ENCODE measurements at places on chromosomes 12 and 14.

GRCh38 chr12:93460902-93461301 is 6.4 kb upstream of the MRPL42 start:
- no peak for DNase-seq

DNA sequence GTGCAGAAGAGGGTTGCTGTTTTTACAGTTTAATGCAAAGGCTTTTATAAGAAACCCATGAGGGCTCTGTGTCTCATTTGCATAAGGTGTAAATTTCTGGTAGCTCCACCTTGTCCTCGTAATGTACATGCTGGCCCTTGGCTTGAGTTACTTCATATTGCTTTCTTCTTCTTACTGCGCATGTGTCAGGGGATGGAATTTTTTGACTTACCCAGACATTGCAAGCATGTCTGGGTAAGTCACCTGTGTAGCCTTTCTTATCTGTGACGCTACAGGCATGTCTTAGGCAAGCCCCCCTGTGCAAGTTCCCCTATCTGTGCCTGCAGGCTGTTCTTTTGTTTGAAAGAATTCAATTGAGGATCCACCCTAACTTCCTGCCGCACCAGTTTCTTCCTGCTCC is 274.2 kb downstream of the ETNK1 start:
- DNase-seq, result no peak

- no peak for DNase-seq
These were observed 52.7 kb downstream of the NKX2-1 start for GRCh38 chr14:36467332-36467731.

DNA sequence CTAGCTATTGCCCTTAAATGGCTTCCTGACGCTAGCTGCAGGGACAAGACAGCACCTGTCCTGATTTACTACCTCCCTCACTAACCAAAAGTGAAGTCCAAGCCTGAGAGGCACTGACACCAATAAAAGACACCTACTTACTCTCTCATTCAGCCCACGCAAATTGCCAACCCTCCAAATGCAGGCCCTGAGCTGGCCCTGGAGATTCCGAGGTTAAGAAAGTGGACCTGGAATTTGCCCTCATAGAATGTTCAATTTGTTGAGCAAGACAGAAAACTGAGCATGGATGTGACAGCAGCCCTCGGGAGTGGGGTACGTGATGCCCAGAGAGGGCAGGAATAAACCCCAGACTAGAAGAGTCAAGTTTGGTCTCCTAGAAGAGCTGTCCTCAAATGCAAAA is 16.4 kb downstream of the SERPINA3 start:
- no peak for DNase-seq

DNA sequence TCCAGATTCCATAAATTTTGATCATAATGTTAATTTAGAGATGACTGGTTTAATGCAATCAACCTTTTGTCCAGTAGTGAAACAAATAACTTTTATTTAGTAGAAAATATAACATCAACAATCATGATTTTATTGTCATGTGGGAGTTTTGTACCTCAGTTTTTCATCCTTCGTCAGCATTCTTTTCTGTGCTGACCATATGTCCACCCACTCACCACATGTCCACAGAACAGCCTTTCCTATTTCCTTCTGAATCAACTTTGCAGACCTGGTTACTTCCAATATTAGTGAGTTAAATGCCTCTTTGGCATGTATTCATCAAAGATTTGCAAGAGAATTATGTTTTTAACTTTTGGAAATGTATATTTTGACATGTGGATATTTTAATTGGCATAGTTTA is 36.8 kb upstream of the CNTN1 start:
- DNase-seq, result no peak

GRCh38 chr12:115946092-115946491 is 331.4 kb downstream of the MED13L start:
- no peak for DNase-seq

GRCh38 chr12:31412292-31412801 is 86.4 kb upstream of the SINHCAF start:
- DNase-seq, result no peak

- no peak for DNase-seq
These were observed at the start of gene KRT72 for GRCh38 chr12:52600941-52601481. KRT72 (minus strand) TSS chr12:52601463; CDS start chr12:52601452, 11 bp downstream.

- DNase-seq, result no peak
These were observed 89.4 kb upstream of the GRIP1 start for GRCh38 chr12:66768293-66768692.

GRCh38 chr14:91175291-91176201 is 61.7 kb downstream of the DGLUCY start:
- no peak for DNase-seq

GRCh38 chr14:47993883-47994282 is 318.5 kb upstream of the MDGA2 start:
- no peak for DNase-seq

- DNase-seq, result no peak
These were observed 112.0 kb downstream of the SLC15A5 start for GRCh38 chr12:16165506-16165905.

DNA sequence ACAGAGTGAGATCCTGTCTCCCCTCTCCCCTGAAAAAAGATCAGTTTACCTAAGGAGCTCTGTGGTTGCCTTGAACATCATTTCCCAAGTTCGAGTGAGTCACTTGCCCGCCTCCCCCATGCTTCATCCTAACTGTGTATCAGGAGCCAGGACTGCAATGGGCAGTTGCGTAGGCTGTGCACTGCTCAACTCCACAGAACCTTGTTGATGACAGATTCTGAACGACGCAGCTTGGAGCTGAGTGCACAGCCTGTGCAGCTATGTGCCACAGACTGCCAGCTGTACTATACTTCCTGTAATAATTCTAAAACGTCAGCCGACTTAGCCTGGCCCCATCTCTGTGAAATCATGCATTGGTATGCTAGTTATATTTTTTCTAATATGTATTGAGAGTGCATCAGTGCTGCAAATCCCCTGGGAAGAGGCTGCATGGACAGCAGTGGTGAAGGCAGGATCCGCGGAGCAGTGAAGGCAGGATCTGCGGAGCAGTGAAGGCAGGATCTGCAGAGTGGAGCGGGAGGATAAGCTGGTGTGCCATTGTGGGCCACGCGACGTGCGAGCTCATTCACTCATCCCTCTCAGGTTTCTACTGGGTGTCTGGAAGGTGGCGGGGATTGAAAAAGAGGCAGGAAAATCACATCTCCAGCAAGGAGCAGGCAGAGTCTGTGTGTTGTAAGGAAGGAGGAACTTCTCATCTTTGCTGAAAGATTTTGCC is 80.8 kb downstream of the GALNT9 start:
- DNase-seq, result no peak

DNA sequence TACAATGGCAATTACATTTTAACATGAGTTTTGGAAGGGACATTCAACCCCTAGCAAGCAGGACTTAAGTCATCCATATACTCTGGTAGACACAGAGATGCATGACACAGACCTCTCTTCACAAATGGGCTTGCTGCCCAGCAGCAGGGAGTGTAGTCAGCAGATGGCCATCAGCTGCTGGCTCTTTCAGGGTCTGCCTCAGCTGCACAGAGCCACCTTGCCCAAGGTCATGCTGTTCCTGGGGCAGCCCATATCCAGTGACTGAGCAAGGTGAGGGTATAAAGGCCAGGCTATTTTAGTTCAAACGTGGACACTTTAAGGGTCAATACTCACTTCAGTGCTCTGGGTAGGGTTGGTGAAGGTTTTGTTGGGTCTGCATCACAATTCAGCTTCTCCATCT is 58.3 kb upstream of the JDP2 start:
- DNase-seq, result no peak

DNA sequence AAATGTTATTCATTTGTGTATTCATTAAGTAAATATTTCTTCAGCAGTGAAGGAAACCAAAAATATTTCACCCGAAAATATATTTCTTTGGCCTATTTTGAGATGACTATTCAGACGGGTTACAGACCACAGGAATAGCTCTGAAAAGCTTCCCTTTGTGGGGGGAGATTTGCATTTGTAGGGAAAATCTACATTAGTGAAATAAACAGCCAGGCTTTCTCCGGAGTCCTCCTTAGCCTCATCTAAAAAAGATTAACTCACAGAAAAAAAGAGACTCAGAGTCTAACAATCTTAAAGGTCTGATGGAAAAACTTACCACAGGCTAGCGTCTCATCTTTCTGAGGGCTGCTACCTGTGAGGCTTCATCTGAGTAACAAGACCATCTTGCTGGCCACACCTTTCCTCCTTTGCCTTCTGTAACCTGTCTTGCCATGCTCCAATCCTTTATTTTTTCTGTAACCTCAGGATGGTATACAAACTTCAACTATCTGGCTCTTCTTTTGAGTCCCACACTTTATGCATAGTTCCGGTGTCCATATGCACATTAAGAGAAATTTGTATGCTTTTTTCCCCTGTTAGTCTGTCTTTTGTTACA is 100.7 kb downstream of the CNTN1 start:
- no peak for DNase-seq

DNA sequence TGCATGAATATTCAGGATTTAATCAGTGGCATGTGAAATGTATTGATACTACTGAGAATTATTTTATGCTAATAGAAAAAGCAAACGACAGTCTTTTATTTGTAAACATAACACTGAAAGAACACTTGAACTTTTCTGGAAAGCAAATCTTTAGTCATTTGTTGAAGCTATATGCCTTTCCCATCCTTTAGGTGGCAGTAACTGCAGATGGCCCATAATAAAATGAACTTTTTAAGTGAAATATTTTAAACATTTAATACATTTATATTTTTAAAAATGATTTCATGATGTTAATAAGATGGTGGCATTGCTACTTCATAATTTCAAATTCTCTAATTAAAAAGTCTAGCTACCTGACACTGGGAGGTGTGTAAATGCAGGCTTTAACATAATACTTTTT is 13.9 kb upstream of the KRR1 start:
- no peak for DNase-seq

DNA sequence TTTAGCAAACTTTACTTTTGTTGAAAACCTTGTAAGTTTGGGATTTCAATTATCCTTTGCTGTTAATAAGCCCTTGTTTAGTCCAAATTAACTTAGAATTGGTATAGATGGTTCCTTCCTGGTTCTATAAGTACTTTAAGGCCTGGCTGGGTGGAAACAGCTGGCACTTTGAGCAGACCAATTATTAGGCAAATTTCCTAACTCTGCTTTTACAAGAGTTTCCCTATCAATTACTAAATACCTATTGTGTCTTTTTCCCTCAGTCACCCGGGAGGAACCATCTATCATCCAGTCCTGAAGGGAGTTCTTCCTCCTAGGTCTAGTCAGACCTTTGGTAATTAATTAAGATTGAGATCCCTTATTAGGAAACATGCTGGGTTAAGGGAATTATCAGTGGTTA is 138.0 kb downstream of the SLC38A6 start:
- DNase-seq, result no peak

DNA sequence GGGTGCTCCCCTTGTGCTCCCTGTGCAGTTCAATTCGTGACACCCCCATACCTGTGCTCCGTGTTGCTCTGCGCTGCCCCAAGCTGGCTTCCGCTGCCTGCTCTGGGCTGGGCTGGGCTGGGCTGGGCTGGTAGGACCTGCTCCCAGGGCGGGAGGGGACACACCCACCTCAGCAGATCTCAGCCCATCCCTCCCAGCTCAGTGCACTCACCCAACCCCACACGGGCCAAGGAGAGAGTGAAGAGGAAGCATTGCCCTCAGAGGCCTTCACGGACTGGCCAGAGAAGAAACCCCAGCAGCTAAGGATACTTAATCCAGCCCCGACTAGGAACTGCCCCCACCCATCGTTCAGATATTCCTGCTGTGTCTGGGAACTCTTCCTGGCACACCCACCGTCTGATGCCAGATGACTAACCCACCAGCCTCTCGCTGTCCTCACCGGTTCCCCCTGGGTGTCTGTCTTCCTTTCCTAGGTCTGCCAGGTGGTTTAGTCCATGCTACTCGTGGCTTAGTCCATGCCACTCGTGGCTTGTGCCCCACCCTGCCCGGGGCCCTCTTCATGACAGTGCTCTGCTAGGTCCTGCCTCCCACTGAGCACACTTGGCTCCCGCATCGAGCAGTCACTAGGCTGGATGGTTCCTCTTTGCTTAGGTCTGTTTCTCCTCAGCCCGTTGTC is at the start of gene LPAR5:
LPAR5 (minus strand) TSS at position 104 of the 676 bp plus-strand sequence. CDS start 14,711 bp downstream, outside the sequence.
- peak; percentile 48 for DNase-seq

- DNase-seq, result no peak
These were observed 96.8 kb downstream of the LGR5 start for GRCh38 chr12:71536279-71536938.

DNA sequence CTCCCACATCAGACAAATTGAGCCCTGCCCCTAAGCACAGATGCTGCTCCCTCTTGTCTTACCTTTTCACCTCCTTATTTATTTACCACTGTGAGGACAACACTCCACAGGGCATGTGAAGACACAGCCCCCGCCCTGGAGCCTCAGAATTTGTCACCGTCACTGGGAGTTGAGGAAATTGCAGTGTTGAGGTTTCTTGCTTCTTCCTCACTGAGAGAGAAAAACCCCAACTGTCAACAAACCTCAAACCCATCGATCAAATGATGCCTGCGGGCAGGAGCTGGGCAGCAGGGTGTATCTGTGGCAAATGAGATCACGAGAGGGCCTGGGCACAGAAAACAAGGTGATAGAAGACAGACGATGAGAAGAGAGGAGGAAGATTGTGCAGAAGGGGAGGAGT is 30.5 kb upstream of the PLEKHG3 start:
- no peak for DNase-seq

Measured in GM13977 (cell line).